ENCODE measurements at places on chromosomes 7 and 10.

GRCh38 chr7:110870926-110871325, 220.0 kb upstream of the LRRN3 start:
- no peak for DNase-seq

DNA sequence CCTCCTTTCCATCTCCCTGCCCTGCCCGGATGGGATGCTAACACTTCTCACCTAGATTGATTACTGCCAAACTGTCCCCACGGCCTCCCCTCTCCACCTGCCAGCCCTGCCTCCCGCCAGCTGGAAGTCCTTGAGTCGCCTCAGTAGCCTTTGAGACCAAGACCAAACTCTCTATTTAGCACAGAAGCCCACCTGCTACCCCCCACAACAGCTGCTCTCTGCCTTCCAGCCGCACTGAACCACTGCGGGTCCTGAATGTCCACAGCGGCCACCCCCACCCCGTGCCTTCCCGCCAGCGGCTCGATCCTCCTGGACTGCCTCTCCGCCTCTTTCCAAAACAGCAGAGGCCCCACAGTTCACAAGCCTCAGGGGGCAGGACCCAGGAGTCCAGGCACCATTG, 39.0 kb downstream of the FKBP6 start:
- no peak for DNase-seq

- DNase-seq = no peak
Observed at GRCh38 chr10:31554556-31554955, 235.5 kb downstream of the ZEB1 start.

GRCh38 chr10:5583525-5584175, 58.9 kb downstream of the CALML3 start:
- no peak for DNase-seq

- DNase-seq = no peak
Observed at GRCh38 chr10:110408203-110408871, 89.4 kb upstream of the DUSP5 start.

- DNase-seq = no peak
Observed at GRCh38 chr10:132298038-132298881, 9.5 kb downstream of the STK32C start.

DNA sequence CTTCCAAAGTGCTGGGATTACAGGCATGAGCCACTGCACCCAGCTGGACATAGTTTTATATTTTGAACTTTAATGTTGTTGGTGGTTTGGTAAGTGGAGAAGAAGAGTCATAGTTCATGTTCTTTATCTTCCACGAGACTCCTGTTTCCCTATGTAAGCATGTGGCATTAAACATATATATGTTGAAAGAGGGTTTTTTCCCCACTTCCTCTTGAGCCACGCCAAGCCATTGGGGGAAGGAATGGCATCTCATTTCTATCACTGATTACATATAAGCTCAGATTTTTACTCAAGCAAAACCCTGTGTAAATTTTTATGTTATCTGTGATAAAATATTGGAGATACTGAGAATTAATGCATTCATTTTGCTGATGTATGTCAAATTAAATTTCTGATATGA, 300.4 kb downstream of the PHF14 start:
- DNase-seq = no peak

- DNase-seq = no peak
Observed at GRCh38 chr7:140005341-140005740, 57.4 kb downstream of the PARP12 start.

DNA sequence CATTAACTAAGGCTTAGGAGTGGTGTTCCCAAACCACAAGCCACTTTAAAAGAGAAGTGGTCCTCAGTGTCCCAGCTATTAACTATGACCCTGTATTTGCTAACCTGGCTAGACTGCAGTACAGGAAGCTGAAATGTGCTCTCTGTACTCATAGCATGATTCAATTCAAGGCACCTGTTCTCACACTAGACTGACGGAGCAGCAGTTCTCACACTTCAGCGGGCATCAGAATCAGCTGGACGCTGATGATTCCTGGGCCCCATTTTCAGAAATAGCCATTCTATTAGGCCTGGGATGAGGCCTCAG, 24.5 kb upstream of the MSRB2 start:
- no peak for DNase-seq

GRCh38 chr7:114309729-114310128, 104.9 kb upstream of the FOXP2 start:
- DNase-seq = no peak

DNA sequence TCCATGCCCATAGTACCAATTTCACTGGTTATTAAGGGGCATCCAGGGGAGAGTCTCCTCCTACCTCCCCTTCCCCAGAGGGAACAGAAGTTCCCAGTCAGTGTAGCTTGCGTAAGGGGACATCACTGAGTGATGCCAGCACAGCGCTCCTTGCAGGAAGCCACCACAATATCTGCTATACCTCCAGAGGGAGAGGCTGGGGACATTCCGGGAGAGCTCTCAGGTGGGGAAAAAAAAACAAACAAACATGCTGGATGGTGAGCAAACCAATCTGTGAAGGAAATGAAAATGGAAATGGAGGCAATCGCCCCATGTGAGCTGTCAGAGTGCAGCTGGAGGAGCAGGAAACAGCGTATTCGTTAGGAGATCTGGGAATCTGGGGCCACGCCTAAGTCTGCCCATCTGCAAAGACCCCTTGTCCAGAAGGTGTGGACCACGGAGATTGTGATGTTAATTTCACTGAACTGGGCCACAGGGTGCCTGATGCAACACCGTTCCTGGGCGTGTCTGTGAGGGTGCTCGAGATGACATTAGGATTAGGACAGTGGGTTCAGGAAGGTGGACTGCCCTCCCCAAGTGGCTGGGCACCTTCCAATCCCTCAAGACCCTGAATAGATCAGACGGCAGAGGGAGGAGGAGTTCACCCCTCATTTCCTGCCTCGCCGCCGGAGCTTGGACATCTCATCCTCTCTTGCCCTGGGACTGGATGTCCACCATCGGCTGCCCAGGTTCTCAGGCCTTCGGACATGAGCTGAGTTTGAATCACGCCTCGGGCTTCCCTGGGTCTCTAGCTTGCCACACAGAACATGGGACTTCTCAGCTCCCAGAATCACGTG, 30.5 kb downstream of the GNA12 start:
- DNase-seq = no peak

DNA sequence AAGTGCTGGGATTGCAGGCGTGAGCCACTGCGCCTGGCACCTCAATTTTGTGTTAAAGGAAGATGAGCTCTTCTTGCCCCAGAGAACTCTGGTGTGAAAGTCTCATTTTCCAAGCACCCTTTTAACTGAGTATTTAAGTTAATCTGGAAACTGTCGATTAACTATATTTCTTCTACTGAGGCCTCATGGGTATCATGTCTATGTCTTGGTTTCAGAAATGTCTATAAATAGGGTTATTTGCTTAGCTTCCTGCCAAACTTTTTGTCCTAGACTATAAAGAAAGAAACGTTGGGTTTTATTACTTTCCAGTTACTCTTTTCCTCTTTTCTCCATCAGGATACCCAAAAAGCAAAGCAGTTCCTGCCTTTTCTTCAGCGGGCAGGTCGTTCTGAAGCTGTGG, 102.4 kb downstream of the LRRC4 start:
- DNase-seq = no peak

DNA sequence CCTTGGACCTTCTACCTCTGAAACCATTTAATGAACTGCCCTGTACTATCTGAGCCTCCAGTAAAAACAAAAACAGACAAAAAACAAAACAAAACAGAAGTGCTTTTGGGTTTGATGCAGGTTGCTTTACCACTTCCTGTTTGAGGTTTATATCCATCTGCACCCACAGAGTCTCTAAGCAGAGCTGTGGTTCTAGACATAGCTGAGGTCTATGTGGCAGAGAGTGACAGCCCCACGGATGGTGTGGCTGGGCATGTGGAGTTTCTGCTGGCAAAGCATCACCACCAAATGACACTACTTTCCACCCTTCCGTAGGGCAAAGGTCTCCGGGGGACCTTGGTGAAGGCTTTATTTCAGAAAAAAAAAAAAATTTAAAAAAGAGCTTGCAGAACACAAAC, 754.2 kb downstream of the GRID1 start:
- no peak for DNase-seq

DNA sequence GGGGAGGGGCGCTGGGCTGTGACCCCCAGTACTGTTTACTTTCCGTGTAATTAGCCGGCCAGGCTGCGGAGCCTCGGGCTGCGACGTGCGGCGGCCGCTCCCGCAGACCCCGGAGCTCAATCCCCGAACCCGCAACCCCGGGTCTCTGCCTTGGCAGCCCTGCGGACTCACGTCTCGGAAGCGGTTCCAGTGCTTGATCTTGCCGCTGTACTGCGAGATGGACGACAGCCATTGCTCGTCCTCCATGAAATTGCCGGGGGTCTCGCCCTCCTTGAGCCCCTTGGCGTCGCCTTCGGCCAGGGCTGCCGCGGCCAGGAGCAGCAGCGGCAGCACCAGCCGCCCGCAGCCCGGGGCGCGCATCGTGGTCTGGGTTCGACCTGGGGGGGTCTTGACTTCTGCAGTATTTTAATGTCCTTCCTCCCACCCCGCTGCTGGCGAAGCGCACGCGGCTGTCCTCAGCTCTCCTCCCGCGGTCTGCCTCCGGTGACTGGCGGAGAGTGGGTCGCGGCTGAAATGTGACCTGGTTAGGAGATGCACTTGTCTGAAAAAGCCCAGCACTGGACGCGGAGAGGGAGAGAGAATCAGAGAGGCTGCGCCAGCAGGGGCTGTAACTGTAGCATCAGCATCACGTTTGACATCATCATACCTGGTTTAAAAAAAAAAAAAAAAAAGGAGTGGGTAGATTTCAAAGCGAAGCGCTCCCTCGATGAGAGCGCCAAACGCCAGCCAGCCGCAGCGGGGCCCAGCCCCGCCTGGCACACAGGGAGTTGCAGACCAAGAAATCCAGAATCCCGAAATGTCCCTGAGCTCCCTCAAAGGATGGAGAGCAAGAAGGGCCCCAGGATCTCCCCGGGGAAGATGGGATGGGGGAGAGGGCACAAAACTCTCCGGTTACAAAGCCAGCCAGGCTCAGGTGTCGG, at the start of gene SPOCK2:
Gene SPOCK2, minus strand, starts transcription at position 583 of the 920 bp plus-strand sequence. Its CDS starts 223 bp downstream, at position 360.
- no peak for DNase-seq

GRCh38 chr7:3028758-3029093, 14.9 kb downstream of the CARD11 start:
- DNase-seq = no peak

DNA sequence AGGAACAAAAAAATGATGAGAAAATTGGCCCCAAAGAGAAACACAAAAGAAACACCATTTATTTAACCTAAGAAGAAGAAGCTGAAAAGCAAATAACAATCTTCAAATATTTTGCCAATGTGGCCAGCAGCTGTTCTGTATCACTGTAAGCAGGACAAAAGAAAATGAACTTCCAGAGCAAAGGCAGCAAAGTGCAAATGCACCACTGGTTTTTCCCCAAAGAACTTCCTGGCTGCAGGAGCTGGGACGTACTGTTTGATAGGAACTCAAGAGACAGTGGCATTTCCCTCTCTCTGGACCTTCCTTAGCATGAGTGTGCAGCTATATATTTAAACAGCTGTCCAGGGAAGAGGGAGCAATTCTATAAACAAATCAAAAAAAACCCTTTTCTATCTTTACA, 60.4 kb downstream of the RNLS start:
- DNase-seq = no peak

DNA sequence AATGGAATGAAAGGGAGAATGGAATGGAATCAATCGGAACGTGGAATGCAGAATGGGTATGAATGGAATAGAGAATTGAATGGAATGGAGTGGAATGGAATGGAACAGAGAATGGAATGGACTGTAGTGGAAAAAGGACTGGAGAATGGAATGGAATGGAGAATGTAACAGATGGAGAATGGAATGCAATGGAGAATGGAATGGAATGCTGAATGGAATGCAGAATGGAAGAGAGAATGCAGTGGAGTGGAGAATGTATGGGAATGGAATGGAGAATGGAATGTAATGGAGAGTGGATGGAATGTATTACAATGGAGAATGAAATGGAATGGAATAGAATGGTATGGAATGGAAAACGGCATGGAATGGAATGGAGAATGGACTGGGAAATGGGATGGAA, 96.9 kb downstream of the NSUN6 start:
- no peak for DNase-seq

DNA sequence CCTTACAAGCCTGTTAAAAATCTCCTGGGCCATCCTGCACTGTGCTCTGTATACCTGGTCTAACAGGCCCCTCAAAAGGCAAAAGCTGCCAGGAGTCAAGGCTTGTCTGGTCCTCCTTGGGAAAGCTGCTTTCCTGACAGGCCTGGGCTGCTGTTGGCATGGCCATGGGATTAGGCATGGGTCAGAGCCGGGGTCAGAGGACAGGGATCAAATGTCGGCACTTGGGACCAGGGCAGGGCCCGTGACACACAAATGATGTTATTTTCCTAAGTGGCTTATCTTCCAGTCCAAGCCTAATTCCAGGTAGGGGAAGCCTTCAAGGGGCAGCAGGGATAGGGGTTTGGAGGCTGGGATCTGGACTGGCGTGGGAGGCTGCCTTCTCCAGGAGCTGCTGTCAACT, 191.5 kb upstream of the GPR26 start:
- no peak for DNase-seq

GRCh38 chr10:44030132-44030531, 354.8 kb downstream of the CXCL12 start:
- no peak for DNase-seq

DNA sequence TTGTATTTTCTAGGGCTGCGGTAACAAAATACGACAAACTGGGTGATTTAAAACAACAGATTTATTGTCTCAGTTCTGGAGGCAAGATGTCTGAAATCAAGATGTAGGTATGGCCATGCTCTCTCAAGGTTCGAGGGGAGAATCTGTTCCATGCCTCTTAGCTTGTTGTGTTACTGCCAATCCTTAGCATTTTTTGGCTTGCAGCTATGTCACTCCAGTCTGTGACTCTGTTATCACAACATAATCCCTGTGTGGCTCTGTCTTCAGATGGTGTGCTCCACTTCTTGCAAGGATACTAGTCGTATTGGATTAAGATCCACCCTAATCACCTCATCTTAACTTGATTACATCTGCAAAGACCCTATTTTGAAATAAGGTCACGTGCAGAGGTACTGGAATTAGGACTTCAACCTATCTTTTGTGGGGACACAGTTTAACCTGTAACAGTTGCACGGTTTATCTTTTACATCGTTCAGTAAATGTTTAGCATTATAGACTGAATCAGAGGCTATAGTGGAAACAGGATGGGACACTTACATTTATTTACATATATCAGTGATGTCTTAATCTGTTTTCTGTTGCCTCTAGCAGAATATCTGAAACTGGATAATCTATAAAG, 3.1 kb downstream of the C1GALT1 start:
- DNase-seq = no peak

- no peak for DNase-seq
Observed at GRCh38 chr10:43801626-43802025, 152.9 kb upstream of the ZNF32 start.

GRCh38 chr10:75402486-75403143, 1.1 kb upstream of the ZNF503 start:
- DNase-seq = no peak

All from AG09319 (cell line).